A549 treated with dexamethasone at 1 μM for 4 hours (cell line): ENCODE measurements at places on chromosomes 16 and 17. TPM values are rescaled to one million over a fixed set of nuclear protein-coding genes. Genes with fewer than 3 reads are reported as not detected.

The CRYM gene
- total RNA-seq: 1.3 to 2.2 TPM (median 2.1 TPM) in 5 replicates

The DOC2A gene
- total RNA-seq: 1.5 to 2.4 TPM (median 1.9 TPM) in 5 replicates

The TLCD2 gene
- total RNA-seq: 1.5 to 2.8 TPM (median 2.2 TPM) in 5 replicates

The COG1 gene
- total RNA-seq: 20.1 to 26.6 TPM (median 25.2 TPM) in 5 replicates

The CDH13 gene
- 0.01 to 0.04 TPM (median 0.01 TPM) in 3 of 5 replicates, not detected in the others for total RNA-seq
